ENCODE measurements at places on chromosomes 2 and 18. TPM values are rescaled to one million over a fixed set of nuclear protein-coding genes. Genes with fewer than 3 reads are reported as not detected.

TUBA3E gene
- not detected for total RNA-seq

KATNAL2 gene
- 3.8 TPM for total RNA-seq

PLCL1 gene
- total RNA-seq = 0.60 TPM

EPAS1 gene
- total RNA-seq = 22.7 TPM

TMEM37 gene
- 0.32 TPM for total RNA-seq

MYCN gene
- total RNA-seq = not detected

TWIST2 gene
- 73.3 TPM for total RNA-seq
